Spleen (tissue), 13 donors: ENCODE measurements at places on chromosomes 2 and 18.

GRCh38 chr18:12773369-12773768, 70.5 kb downstream of the PSMG2 start:
- DNase-seq: no peak

- no peak for DNase-seq
Observed at GRCh38 chr2:19669559-19669958, 232.2 kb downstream of the TTC32 start.

DNA sequence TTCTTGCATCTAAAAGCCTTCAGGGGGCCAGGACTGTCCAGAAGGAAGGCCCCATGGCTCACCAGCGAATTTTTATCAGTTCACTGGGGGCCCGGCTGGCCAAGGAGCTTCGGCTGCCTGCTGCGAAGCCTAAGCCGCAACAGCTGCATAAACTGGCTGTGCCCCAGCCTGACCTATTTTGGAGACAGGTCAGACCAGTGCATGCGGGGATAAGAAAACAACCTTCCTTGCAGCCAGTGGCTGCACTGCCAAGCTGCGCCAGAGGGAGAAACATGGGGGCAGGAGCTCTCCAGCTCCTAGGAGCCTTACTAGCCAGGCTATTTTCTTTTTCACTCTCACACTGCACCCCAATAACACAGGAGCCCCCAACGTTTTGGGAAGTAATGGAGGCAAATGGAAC, 15.2 kb downstream of the PAX3 start:
- DNase-seq: no peak

DNA sequence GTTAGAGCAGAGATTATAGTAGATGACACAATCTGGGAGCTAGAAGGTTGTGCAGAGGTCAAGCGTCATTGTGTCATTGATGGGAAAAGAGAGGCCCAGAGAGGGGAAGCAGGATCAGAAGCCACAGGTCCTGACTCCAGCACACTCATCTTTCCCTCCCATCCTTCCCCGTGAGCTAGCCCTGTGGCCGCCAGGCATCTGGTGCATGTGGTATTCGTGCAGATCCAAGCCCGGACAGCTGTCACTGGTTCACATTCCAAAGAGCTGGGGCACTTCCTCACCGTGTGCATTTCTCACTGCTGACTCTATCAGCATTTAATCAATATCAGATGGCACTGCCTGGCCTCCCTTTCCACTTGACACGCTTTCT, 94.1 kb upstream of the THOC1 start:
- DNase-seq: no peak

- peak; percentile 15 for DNase-seq
Observed at GRCh38 chr18:23181547-23181946, 46.3 kb downstream of the CABLES1 start.

DNA sequence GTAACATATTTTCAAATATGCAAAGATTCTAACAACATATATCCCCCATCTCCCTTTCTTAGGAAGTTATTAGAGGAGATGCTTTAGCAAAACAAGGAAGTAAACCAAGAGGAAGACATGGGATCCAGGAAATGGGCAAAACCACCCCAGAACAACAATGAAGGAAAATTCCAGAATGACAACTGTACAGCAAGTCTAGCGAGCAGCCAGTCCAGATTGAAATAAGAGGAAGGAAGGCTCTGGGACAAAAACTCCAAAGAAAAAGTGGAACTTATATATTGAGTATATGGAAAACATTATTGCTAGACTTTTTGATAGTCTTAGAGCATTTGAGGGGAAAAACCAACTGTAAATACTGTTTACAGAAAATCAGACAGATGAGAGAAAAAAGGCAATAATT, 2.9 kb upstream of the ARPC2 start:
- no peak for DNase-seq
